T-helper 1 cell treated with Interleukin-12 subunit alpha and Interleukin-12 subunit beta and Interleukin-4 antibody, amounts not matched to agents 30 ng/mL and 1 ng/mL, for 36 hours (primary cell): ENCODE measurements at places on chromosomes 3 and 15. TPM values are rescaled to one million over a fixed set of nuclear protein-coding genes. Genes with fewer than 3 reads are reported as not detected.

Gene LRRC15
- not detected in 2 replicates for total RNA-seq

Gene IFT57
- total RNA-seq, result 15.1 and 20.6 TPM in 2 replicates

Gene C3orf52
- 10.1 and 11.0 TPM in 2 replicates for total RNA-seq

Gene RBP2
- total RNA-seq, result not detected in 2 replicates

Gene NAALADL2
- total RNA-seq, result not detected in 2 replicates

Gene SYNM
- 2.6 and 2.8 TPM in 2 replicates for total RNA-seq

Gene PLCL2
- total RNA-seq, result 40.2 and 41.7 TPM in 2 replicates

Gene GPR27
- total RNA-seq, result 0.46 and 0.51 TPM in 2 replicates

Gene KBTBD13
- total RNA-seq, result not detected in 2 replicates

Gene TMC3
- total RNA-seq, result not detected in 2 replicates

Gene MORC1
- not detected in 2 replicates for total RNA-seq
